Eye (tissue), 1 donor: ENCODE measurements at places on chromosomes 6 and 20.
A peak's percentile ranks its signal among the peaks of the same experiment; 100 is the strongest.

DNA sequence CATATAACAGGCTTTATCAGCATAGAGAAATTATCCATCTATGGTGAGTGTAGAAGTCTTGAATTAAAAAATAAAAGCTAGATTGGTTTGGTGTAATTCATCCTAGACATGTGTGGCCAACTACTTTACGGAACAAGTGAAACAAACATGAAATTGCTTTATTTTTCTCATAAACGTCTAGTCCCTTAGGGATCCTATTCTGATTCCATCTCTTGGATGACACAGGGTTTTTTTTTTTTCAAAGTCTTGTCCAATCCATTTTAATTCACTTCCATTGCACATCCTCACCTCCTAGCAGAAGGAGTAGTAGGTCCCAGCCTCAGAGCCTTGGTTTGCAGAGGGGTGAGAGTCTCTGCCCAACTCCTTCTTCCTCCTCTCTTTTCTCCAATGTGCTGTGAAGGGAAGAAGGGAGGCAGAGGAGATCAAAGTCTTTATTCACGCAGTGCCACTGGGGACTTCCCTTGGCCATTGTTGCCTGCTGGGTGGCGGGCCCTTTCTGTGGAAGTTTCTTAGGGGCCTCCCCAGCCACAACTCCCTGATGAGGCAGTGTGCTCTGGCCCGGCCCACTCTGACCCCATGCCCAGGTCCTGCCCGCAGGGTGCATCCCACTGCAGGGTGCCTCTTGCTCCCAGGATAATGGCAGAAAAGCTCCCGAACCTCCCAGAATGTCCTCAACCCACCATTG is 104.4 kb upstream of the SNX9 start:
- DNase-seq = no peak

DNA sequence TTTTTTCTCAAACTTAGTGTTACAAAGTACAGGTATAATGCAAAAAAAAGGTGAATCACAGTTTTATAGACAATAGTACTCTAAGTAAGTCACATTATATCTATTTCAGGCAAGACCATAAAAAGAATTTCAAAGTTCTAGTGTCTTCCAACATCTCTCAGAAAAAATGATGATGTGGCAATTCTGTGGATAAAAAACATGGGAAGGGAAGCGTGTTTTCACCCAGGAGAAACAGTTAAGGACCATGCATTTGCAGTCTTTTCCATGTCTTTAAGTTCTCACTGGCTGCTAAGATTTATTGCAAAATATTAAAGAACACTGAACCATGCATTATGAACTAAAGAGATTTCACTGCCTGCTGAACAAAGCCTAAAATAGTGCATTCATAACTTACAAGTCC is 1.8 kb downstream of the SSR1 start:
- peak; percentile 11 for DNase-seq

DNA sequence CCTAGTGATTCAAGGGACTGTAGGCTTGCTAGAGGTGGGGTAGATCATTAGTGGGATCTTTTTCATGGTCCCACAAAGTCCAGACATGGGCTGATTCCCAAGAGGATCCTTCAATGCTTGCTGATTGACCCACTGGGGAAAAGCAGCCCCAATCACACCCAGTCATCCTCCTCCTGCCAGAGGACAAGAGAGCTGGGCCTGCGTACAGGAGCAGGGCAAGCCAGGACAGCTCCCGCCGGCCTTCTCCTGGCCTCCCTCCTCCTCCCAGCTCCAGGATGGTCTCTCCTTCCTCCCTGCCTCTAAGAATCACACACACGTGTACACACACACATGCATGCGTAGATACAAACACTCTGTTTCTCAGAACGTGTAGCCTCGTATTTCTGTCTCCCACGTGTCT is 27.0 kb downstream of the KCNK15 start:
- DNase-seq = no peak

GRCh38 chr6:107491138-107491609 is 1.3 kb downstream of the SOBP start:
- DNase-seq = peak; percentile 84

- peak; percentile 44 for DNase-seq
Observed at GRCh38 chr20:50746138-50746940, 15.0 kb downstream of the PARD6B start.
